ENCODE measurements at places on chromosomes 1 and 21.

- no peak for DNase-seq
Observed at GRCh38 chr1:99170516-99170915, 93.8 kb upstream of the PLPPR4 start.

GRCh38 chr1:165508291-165508690, 35.5 kb upstream of the LRRC52 start:
- no peak for DNase-seq

DNA sequence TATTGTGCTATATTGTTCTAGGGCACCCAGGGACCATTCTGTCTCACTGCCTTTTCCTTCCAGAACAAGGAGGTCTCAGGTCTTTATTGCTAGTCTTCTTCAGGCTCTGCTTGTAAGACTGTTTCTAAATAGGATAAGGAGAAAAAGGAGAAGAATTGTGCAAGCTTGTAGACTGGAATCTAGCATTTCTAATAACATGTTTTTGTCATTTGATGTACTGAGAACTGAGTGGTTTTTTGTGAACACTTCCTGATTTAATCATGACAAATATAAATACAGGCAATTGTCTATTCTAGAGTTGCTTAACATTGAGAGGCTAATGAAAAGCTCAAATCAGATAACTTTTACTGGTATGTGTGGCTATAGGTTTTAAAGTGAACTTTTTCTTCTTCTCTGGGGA, 77.6 kb downstream of the CLIC4 start:
- DNase-seq, result no peak

DNA sequence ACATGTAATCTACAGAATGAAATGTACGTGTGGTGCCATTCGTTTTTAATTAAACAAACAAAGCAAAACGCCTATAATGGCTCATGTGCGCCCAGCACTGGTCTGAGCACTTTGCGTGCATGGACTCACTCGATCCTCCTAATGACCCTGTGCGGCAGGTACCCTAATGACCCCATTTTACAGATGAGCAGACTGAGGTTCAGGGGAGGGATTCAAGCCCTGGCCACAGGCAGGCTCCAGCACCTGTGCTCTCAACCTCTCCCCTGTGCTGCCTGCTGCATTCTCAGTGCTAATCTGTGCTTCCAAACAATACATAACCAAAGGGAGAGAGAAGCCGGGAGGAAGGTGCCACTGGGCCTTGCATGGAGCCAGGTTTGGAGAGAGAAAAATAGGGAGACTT, 124.2 kb upstream of the ZBTB40 start:
- no peak for DNase-seq

GRCh38 chr1:66526991-66527390, 7.0 kb upstream of the SGIP1 start:
- DNase-seq, result no peak

DNA sequence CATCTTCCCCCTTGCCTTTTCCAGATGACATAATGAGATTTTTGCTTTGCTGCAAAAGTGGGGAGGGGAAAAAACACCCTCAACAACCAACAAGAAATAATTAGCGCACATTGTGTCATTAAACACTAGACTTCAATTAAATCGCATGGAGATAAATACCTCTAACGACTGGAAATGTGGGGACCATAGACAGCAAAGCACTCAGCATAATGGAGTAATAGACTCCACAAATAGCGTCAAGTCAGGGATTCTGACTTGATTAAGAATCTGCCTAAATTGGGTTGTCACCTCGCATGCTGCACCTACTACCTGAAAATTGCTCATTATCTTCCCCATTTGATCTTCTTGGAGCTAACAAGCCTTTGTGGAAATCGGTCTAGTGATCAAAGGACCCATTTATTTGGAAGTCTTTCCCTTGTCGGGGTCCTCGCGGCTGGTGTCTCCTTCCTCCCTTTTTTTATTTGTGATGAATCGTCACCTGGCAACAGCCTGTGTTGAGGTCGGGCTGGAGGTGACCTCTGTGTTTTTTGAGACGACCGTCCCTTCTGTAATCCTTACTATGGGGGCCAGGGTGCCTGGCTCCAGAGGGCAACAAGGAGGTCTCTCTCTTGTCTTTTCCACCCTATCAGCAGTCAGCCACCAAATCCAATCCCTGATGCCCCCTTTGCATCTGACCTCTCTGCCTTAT, 75.3 kb upstream of the IGSF21 start:
- no peak for DNase-seq

GRCh38 chr1:230684146-230684545, 29.8 kb downstream of the AGT start:
- DNase-seq, result no peak

DNA sequence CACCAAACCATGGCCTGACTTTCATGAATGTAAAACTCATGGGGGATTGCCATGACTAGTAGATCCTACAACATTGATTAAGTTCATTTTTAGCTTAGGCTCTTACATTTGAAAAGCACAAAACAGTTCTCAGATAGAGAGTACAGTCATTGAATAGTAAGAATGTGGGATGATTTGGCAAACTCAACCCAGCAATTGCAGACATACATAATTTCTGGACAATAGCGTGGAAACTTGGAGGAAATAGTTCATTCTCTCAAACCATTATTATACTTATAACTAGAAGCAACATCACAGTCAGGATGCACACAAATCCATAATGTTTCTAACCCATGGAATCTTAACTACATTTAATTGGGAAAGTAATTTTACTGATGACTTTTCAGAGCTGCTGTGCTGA, 598.2 kb downstream of the LMO4 start:
- DNase-seq, result no peak

- DNase-seq, result no peak
Observed at GRCh38 chr1:177794376-177794991, 175.4 kb downstream of the SEC16B start.
